Activated T-helper 9 cell treated with anti-CD3 and anti-CD28 coated beads, Interleukin-2, amount 50 U/mL, for 16 hours (primary cell): ENCODE measurements at places on chromosomes 12 and 14.

DNA sequence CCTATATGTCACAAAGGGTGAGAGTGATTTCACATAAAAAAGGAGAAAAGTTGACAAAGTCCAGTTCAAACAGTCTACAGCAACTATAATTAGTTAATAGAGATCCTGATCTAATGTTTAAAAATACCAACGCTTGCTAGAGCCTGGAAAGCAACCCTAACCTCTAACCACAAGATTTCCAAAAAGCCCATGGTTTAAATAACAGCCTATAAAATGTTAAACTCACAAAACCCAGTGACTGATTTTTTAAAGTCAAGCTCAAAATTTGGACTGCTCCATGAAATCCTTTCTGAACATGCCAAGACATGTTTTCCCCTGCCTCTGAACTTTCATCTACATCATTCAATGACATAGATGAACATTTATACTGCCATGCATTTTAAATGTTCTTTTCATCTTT lies 81.6 kb downstream of the PLEKHG7 start:
- no peak for DNase-seq

DNA sequence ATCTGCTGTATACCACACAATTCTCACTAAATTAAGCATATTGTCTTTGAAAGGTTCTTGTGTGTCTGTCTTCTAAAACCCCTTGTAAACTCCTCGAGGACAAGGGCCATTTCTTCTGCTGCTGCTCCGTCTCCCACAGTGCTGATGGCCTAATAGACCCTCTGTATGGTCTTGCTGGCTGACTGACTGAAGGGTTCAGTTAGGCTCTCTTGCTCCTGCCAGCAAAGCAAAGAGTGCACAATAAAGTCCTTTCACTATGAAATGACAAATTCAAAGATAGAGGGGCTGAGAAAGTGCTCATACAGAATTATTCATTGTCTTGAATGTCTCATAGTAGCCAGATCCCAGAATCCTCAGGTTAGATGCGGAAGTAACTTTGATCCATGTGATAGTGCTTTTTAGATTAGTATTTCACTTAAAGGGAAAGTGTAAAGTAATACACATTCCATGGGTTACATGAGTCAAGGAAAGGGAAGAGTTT lies 14.2 kb upstream of the RIOX1 start:
- no peak for DNase-seq

DNA sequence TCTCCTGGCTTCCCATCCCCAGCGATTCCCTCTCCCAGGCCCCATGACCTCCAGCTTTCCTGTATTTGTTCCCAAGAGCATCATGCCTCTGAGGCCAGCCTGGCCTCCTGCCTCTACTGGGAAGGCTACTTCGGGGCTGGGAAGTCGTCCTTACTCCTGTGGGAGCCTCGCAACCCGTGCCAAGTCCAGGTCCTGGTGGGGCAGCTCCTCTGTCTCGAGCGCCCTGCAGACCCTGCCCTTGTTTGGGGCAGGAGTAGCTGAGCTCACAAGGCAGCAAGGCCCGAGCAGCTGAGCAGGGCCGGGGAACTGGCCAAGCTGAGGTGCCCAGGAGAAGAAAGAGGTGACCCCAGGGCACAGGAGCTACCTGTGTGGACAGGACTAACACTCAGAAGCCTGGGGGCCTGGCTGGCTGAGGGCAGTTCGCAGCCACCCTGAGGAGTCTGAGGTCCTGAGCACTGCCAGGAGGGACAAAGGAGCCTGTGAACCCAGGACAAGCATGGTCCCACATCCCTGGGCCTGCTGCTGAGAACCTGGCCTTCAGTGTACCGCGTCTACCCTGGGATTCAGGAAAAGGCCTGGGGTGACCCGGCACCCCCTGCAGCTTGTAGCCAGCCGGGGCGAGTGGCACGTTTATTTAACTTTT lies 14.3 kb downstream of the C12orf43 start:
- DNase-seq = no peak

DNA sequence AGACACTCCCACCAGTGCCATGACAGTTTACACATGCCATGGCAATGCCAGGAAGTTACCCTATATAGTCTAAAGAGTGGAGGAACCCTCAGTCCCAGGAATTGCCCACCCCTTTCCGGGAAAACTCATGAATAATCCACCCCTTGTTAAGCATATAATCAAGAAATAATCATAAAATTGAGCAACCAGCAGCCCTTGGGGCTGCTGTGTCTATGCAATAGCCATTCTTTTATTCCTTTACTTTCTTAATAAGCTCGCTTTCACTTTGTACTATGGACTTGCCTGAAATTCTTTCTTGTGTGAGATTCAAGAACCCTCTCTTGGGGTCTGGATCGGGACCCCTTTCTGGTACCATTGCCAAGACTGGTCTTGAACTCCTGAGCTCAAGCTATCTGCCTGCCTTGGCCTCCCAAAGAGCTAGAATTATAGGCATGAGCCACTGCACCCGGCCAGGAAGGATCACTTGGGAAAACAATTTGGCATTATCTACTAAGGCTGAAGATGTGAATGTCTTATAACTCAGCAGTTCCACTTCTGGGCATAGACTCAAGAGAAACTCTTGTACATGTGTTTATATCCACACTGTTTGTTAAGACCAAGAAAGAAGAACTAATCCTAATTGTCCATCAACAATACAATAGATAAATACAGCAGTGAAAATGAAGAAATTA lies 35.9 kb upstream of the CEP83 start:
- no peak for DNase-seq

DNA sequence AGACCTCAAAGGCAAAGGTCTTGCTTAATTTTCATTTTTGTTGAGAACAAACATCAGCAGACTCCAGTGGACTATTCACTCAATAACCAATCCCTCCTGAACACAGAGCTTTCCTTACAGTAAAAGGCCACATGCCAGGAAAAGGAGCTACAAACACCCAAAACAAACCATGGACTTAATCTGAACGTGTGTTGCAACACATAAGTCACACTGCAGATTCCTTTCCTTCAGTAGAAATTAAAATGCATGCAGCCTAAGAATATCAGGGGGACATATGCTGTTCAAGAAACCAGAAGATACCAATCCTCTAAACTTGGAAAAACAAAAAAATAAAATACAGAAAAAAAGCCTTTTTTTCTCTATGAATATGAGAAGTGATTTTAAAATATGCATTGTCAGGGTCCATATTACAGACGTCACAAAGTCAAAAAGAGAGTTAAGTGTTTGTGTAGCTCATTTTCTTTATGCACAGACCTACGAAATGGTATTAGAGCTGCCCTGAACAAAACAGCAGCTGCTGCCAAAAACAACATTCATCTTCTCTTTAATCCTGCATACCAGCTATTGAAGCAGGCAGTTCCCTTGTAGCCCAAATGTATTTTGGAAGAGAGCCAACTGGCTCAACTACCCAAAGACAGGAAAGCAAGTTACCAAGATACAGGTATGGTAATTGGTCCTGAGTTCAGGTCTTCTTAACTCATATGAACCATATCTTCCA lies 26.2 kb downstream of the KITLG start:
- no peak for DNase-seq

DNA sequence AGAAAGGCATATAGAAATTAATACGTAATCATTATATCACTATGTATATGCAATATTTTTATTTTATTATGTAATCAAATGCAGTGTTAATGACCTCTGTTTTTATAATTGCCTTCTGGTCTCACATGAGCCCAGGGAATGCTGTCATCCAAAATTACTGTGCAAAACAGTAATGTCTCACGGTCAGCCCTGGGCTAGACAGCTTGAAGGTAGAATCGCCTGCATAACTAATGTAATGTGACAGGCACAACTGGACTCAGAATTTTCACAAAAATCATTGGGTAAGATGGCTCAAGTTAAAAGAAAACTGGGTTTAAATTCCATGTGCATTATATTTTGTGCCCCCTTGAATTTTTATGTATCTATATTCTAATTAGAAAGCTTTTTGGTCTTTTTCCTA lies 293.3 kb downstream of the PPFIA2 start:
- DNase-seq = no peak

DNA sequence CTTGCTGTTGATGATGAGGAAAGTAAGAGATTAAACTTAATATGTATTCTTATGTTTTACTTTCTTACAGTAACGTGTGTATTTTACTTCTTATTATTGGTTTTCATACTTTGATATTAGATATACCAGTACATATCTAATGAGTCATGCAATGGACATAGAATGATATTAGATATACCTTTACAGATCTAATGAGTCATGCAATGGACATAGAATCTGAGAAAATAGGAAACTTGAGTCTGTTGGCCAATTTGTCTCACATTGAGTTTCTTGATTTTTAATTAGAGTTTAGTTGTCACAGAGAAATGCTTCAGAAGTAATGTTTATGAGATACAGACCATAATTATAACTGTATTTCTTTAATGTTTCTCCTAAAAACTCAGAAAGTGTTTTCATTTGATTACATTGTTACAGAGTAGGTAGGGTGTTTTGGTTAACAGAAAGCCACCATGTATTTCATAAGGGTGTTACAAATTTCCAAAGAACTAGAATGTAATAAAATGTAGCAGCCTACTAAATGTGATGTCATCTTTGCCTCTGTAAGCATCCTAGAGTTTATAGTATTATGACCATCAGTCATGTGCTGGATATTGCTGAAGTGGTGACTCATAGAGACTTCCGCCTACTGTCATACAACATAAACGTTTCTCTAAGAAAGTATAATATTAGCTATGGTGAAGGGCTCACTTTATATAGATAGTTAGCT lies 3.0 kb downstream of the GAS2L3 start:
- no peak for DNase-seq

DNA sequence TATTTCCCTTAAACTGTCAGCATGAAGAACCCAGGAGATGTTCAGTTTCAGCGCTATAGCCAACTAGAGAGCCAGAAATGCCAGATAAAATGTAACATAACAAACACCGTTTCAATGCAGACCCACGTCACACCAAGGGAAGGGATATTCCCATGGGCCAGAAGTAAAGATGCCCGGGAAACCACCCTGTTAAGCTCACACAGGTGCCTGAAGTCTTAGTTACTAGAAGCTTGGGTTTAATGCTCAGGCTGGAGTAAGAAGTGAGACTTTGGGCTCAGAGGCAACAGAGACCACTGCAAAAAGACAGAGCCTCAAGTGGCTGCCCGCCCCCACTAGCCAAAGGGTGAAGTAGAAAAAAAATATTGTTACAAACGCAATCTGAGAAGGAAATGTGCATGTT lies 52.3 kb downstream of the SYNE3 start:
- no peak for DNase-seq

GRCh38 chr14:76727901-76728300 lies 33.4 kb upstream of the VASH1 start:
- DNase-seq = no peak

- DNase-seq = no peak
These were observed 47.3 kb downstream of the PTPN11 start for GRCh38 chr12:112466011-112466422.

DNA sequence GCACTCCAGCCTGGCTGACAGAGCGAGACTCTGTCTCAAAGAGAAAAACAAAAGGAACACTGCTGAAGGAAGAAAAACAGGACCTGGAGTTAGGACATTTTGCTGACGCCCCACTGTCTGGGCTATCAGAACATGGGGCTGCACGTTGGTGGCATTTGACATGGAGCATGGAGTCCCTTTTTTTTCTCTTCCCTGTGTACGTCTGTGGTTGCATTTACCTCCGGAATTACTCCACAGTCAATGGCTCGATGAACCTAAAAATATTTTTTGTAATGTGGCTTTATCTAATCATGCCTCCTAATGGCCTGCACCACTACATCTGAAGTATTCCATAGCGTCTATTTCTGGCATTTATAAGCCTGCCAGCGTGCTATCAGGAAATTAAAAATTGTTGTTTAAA lies 30.7 kb downstream of the TESC start:
- no peak for DNase-seq

GRCh38 chr12:28177461-28177860 lies 12.8 kb upstream of the CCDC91 start:
- DNase-seq = no peak

GRCh38 chr14:84351646-84352045 lies 1178.3 kb upstream of the FLRT2 start:
- DNase-seq = no peak

DNA sequence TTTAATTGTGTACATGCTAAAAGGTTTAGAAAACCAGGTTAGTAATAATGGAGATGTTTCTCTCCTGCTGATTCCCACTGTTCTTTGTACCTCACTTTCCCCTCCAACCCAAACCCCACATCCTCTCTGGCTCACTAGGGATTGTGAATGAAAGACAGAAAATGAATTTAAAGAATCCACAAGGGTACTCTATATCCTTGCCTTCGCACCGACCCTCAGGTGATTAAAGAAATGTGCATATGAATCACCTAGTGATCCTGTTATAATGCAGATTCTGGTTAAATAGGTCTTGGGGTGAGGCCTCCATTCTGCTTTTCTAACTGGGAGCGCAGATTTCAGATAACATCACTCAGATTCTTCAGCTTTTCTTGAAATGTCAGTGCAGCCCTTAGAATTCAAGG lies 84.3 kb upstream of the OTX2 start:
- DNase-seq = no peak

DNA sequence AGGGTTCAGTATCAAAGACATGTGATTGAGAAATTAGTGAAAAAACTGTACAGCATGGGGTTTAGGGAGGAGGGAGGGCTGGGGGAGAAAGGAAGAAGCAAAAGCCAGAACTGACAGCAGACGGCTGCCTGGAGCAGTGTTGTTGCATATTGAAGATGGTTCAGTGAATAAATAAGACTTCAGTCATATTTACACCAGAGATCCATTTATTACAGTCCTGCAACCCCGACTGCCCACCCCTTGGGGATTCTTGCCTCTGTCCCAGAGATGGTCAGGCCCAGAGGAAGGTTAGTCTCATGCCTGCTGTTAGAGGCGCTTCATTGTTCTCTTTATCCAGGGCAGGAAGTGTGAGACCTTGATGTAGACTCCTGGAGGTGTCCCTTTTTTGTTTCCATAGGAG lies 3.2 kb downstream of the GZMH start:
- no peak for DNase-seq

DNA sequence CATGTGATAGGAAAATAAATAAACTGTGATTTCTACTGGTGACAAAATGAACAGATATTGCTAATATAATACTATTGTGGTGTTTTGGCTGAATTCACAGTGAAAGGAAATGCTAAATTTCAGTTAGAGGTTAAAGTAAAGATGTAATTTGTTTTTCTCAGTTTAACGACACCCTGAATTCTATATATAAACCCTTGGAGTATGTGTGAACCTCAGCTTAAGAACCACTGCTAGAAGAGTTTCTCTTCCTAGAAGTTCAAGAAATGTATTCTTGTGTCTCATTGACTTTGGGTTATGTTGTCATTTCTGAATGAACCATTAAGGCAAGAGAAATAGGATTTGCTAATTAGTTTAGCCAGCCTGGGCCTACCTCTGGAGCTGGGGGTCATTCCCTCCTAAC lies 8.2 kb downstream of the FBXO34 start:
- DNase-seq = no peak

DNA sequence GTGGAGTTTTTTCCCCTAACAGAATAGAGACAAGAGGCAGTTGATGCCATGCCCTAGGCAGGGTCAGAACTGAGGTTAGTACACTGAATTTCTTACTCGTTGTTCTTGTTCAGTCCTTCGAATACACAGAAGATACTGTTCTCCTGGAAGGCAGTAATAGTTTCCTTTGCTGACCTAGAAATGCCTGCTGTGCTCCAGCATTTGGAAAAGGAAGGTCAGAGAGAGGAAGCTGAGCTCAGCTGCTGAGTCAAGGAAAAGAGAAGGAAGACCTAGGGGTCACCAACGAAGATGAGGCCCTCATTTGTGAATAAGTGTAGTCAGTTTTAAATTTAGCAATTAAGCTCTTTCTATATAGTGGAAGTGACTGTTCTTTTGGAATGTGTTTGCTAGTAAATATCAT lies 100.1 kb downstream of the CRADD start:
- DNase-seq = no peak

- no peak for DNase-seq
These were observed 111.9 kb upstream of the ARHGAP5 start for GRCh38 chr14:31965071-31965734.
